Right cardiac atrium (tissue), 5 donors: ENCODE measurements at places on chromosomes 1 and 21. TPM values are rescaled to one million over a fixed set of nuclear protein-coding genes. Genes with fewer than 3 reads are reported as not detected.

DNA sequence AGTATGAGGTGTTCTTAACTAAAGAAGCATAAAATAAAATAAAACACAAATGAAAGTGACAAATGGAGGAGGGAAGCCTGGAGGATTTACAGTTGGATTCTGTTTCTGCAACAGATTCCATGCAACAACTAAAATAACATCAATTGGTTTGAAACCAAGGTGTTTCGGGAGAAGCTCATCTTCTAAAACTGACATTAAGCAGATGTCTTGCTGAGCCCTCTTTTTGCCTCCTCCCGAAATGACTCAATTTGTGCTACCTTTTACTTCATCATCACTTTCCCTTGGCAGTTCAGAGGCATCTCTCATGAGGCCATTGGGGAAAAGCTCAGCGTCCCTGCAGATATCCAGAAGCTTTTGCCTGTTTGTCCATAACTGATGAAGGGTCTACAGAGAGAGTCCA is 121.6 kb upstream of the ADAR start:
- no peak for DNase-seq

GRCh38 chr1:33177996-33178540 is 3.8 kb downstream of the TRIM62 start:
- DNase-seq, result no peak

GRCh38 chr1:173954179-173954578 is 37.1 kb upstream of the SERPINC1 start:
- DNase-seq, result no peak

DNA sequence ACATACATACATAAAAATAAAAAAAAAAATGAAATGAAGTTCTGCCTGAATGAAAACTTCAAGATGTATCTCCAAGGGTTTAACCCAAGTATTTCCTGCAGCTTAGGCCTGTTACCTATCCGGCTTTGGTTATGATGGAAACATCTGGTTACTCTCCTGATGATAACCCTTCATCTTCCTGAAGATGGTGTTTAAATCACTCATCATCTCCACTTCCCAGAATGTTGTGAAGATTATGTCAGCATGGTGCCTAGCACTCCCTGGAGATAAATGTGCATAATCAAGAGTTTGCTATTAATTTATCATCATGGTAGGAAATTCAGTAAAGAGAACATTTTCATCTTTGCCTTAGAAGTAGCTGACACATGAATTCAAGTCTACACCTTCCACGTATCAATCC is 52.9 kb upstream of the ZNF326 start:
- no peak for DNase-seq

DNA sequence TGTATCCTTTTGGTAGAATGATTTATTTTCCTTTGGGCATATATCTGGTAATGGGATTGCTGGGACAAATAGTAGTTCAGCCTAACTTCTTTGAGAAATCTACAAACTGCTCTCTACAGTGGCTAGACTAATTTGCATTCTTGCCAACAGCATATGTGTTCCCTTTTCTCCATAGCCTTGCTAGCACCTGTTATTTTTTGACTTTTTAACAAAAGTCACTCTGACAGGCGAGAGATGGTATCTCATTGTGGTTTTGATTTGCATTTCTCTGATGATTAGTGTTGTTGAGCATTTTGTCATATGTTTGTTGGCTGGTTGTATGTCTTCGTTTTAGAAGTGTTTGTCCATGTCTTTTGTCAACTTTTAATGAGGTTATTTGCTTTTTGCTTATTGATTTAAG is 99.8 kb downstream of the UCK2 start:
- DNase-seq, result no peak

DNA sequence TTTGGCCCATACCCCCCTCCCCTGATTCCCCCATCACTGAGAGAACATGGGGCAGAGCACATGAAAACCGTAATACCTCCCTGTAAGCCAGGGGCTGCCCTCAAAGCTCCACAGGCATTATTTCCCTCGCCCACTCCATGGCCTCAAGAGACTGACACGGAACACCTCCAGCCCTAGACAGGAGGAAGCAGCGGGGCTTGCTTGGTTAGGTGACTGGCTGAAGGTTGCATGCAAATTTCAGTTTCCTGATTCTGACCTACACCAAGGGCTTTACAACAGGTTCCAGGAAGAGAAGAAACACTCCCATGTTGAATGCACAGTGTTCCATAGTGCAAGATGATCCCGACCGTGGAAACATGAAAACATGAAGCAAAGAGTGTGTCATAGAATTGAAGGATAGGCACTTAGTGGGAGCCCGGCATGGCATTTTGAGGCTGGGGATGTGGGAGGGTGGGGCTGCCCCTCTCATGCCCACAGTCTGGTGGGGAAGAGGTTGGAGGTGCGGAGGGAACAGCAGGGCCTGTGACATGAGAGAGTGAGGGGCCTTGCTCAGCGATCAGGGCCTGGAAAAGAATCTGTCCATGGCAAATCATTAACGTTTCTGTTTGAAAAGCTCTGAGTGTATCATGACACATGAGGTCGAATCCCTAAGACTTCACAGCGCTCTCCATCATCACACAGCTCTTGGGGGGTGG is 33.5 kb downstream of the GPR137B start:
- no peak for DNase-seq

DNA sequence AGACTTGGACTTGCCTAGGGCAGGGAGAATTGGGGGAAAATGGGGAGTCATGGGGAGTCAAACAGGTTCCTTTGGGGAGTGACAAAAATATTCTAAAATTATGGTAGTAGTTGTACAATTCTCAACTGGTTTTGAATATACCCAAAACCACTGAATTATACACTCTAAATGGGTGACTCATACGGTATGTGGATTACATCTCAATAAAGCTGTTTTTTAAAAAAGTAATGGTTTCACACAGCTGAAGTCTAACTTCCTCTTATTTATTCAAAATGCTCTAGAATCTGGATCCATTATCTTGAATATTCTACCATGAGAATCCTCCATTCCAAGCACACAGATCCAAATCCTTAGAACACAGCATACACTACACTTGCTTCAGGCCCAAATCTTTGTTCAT is 11.1 kb downstream of the EIF4G3 start:
- DNase-seq, result no peak

- DNase-seq, result no peak
Measured at GRCh38 chr1:66599346-66599745, 65.4 kb downstream of the SGIP1 start.

DNA sequence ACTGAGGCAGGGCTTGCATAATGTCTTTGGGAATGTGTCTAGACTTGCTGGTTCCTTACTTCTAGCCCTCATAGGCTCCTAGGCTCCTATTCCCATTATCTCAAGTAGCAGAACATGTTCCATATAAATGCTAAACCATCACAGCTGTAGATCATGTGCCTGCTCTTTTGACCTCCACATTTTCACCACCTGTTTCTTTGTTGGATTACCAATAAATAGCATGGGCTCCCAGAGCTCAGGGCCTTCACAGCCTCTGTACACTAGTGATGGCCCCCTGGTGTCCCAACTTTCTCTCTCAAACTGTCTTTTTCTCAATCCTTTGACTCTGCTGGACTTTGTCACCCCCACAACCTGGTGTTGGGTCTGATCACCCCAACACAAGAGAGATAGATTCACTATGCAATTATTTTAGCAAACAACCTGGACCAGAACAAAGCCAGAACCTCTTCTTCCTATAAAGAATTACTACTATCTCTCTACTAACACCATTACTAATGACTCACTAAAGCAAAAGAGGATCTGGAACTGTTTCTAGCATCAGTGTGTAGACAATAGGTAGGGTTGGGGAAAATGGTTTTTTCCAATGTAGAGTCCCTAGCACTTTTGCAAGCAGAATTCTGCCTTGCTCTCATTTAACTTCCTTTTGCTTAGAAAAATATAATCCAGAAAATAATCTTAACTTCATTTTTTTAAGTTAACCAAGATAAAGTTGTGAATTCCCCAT is 51.7 kb downstream of the WLS start:
- no peak for DNase-seq

DNA sequence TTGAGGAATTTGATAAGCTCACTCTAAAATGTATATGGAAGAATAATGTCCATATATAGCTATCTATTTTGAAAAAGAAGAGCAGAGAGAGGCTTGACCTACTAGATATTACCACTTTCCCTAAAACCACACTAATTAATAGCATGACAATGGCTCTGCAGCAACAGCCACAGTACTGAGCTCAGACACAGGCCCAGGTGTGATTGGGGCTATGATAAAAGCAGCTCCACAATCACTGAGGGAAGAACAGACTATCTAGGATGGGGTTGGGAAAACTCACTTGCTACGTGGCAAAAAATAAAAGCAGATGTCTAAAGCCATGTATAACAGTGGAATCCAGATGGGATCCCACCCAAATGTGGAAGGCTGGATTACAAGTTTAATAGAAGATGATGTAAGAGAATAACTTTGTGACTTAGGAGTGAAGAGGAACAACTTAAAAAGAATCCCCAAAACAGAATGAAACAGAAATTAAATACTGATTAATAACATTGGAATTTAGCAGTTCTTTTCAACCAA is 80.8 kb upstream of the RAB4A start:
- no peak for DNase-seq

GRCh38 chr1:1211541-1212441 is 2.2 kb downstream of the TNFRSF4 start:
- DNase-seq, result peak; percentile 54

DNA sequence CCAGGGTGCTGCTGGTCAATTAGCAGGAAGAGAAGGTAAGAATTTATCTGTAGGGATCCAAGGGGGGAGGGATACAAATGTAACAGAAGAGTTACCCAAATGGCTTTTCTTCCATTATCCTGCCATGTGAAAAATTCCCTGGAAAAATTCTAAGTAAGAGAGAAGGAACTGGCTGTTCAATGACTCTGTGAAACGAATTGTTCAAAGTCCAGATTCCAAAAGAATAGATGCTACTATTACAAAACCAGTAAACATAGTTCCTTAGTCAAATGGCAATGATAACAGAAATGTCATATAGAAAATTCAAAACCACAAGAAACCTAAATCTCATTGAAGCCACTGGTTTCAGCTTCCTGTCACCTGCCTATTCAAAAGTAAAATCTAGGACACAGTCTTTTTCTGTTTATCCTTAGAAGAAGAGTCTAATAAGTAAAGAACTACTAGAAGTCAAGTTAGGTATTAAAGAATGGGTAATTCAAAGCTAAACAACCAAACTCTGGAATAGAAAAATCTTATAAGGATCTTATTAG is 102.6 kb downstream of the ZNF644 start:
- DNase-seq, result no peak

GRCh38 chr1:148385371-148386030 is 97.6 kb downstream of the PPIAL4G start:
- no peak for DNase-seq

- DNase-seq, result no peak
Measured at GRCh38 chr1:205824180-205824579, 11.2 kb upstream of the SLC41A1 start.

DNA sequence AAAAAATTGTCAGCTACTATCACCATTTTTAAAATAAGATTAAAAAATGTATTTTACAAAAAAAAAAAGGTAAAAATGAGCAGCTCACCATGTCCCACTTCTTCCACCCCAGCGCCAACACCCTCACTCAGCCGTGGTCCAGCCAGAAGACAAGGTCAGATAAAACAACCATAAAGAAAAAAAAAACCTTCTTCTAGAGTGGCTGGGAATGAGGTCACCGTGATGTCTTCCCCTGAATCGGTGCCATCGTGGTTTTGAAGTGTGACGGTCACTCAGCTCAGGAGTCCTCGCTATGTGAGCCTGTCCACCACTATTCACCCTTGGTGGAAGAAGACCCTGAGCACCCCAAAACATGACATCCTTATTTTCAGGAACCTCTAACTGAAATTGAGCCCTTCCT is 38.1 kb downstream of the B3GALT5 start:
- DNase-seq, result no peak

DNA sequence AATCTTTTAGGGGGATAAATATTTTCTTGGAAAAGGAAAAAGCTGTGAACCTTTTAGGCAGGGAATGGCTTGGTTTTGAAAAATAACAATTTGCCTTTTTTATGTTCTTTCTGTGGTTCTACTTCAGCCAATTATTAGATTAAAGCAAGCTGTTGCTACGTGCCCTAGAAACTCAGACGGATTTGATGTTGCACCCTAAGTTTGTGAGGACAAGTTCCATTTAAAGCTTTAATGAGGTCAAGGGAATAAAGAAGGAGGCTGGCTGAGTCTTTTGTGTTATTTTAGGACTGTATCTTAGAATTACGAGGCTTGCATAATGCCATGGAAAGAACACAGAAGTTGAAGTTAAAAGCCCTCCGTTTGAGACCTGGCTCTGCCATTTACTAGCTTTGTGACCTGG is 216.9 kb downstream of the NUF2 start:
- DNase-seq, result no peak

GRCh38 chr1:178418284-178418955 is 78.3 kb downstream of the CLEC20A start:
- no peak for DNase-seq

DNA sequence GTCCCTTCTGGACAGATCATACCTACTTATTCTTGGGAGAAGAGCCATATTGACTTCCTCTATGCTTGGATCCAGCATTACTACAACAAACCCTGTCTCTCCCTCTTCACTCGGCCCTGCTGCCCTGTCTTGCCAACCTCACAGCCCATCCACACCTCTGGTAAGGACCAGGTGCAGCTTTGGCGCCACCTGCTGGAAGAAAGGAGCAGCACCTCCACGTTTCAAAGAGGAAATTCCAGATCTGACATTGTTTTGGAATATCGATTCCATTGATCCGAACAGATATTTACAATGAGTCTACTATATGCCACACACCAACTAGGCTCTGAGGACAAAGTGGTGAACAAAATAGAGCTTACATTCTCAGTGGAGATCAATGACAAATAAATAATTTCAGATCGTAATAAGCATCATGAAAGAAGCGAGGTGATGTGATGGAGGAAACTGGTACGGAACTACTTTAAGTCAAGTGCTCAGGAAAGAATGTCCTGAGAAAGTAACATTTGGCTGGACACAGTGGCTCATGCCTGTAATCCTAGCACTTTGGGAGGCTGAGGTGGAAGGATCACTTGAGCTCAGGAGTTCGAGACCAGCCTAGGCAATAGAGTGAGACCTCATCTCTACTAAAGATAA is 18.7 kb downstream of the MFSD2A start:
- DNase-seq, result peak; percentile 87

GRCh38 chr1:221032637-221033280 is 153.5 kb downstream of the HLX start:
- no peak for DNase-seq

DNA sequence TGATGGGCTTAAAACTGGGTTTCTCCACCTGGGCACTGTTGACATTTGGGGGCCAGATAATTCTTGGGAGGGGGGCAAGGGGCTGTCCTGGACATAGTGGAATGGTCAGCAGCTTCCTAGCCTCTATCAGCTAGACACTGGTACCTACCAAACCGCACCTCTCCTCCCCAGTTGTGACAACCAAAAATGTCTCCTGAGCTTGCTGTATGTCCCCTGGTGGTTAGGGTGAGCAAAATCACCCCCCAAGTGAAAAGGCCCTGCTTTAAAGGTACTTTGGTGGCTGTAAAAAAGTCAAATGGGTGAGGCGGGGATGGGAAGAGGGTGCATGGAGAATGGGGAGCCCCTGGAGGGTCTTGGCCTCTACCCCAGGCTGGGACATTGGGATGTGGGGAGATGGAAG is 182.0 kb downstream of the IGSF21 start:
- no peak for DNase-seq

The KLHL20 gene
- 22.0 TPM for total RNA-seq

The RTCA gene
- 37.8 TPM for total RNA-seq

The DNM3 gene
- total RNA-seq, result 2.2 TPM

The TMEM183A gene
- 25.9 TPM for total RNA-seq

The PTGER3 gene
- total RNA-seq, result 1.0 TPM

The KLHL21 gene
- total RNA-seq, result 61.4 TPM

The SLFNL1 gene
- 0.53 TPM for total RNA-seq
